ENCODE measurements at places on chromosomes 4 and X.

DNA sequence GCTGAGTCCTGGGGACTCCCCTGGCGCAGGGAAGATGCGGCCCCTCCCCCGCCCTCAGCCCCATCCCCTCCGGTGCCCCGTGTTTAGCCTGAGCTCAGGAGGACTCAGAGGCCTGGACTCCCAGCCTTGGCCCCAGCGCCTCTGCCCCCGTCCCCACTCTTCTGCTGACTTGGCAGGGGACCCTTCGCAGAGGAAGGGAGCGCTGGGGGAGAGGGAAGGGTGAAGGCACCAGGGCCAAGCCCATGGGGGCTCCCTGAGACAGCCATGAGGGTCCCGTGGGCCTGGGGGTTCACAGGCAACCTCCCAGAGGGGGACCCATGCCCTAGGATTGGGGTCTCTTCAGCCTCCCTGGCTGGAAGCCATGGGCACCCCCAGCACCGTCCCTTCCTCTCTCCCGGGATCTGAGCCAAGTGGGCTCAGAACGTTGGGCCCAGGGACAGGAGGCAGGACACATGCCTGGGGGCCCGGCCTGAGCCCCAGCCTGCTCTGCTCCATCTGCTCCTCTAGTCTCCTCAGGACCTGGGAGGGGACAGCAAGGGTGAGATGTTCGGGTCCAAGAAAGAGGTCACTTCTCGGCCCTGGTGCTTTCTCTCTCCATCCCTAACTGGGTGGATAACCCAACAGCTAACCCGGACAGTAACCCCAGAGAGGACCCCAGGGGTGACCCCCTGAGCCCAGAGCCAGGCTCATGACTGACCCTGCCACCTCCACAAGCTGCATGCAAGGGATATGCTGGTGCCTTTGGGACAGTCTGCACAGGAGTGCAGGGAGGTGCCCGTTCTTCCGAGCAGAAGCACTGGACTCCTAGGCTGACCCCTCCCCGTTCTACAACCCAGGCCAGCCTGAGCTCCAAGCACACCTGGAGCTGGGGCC is 1.5 kb upstream of the CPLX1 start:
- DNase-seq, result no peak

GRCh38 chrX:87580862-87581261 is 63.3 kb downstream of the KLHL4 start:
- DNase-seq, result no peak

DNA sequence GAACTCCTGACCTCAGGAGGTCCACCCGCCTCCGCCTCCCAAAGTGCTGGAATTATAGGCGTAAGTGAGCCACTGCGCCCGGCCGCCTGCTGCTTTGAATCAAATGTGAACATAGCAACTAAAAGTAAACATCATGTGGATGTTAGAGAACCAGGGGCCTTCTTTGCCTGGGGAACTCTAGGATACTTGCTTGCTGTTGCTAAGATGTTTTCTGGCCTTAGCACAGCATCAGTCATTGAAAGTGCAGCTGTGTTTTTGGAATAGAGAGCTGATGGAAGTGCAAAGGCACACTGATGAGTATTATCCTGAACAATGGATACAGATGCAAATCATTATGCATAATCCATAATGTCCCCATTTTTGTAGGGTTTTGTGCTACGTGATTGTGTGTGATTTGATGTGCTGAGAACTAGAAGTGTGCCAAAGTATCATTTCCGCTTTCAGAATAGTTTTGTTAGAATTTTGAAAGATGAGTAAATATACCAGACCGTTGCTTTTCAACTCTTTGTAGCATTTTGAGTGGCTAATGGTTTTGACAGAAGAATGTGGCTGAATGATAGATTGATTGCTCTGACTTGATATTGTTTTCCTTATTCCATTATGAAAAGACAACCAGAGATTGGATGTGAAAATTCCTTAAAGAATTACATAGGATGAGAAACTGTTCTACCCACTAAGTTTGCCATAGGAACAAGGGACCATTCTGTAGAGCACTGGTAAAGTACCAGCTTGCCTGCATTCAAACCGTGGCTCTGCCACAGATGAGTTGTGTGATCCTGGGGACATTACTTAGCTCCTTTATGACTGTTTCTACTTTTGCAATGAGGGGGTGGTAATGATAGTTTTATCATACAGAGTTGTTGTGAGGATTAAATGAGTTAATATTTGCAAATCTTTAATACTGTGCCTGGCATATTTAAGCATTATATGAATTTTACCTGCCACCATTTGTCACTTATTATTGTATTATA is 74.7 kb downstream of the REPS2 start:
- no peak for DNase-seq

- no peak for DNase-seq
These were observed 157.4 kb downstream of the PALLD start for GRCh38 chr4:168654104-168654847.

DNA sequence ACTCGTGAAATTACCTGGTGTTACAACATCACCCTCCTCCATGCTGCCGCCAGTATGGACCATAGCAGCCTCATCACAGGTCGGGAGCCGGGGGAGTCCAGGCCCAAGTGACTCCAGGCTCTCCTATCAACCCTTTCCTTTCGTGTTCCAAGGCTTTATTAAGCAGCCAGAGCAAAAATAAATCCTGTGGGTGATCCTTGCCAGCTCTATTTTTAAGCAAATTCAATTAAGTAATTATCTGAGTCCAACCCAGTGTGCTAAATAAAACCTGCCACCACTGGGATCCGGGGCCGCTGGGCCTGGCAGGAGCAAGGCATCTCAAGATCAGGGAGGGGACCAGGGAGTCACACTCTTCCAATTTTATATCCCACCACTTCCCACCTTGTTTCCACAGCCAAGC is 80.7 kb upstream of the PRPS1 start:
- no peak for DNase-seq

DNA sequence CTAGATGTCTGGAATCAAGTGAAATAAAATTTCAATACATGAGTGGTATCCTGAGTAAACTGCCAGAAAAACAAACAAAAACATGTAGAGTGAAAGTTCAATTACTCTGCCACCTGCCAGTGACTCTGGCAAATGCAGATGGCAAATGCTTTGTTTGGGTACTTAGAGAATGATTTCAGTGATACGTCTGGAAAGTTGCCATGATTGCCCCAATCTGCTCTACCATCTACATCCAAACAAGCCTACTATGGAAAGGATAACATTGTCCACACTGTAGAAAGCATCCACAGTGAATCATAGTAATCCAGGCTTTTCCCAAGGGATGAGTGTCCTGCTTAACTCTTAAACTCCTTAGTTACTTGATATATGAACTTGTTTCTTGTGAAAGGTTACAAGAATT is 3.4 kb downstream of the SPATA4 start:
- no peak for DNase-seq

GRCh38 chr4:108772402-108772801 is 9.5 kb upstream of the ETNPPL start:
- DNase-seq, result no peak

GRCh38 chr4:57136281-57136680 is 26.1 kb upstream of the IGFBP7 start:
- DNase-seq, result no peak

DNA sequence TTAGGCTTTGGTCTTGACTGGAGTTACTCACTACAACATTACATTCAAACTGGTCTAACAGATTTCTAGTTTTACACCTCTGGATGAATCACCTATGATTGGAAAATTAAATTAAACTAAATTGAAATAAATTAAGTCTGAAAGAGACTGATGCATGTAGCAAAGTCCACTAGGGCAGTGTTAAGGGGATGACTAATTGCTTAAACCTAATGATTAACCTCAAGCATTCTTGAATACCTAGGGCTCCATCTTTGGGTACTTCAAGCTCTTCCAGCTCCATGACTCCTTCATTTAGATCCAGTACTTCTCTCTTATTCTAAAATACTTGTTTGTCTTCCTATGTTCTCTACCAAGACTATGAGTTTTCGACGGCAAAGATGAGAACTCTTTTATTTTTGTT is 86.8 kb downstream of the SH2D1A start:
- no peak for DNase-seq

- no peak for DNase-seq
These were observed 77.0 kb upstream of the ENPP6 start for GRCh38 chr4:184294606-184295133.

- DNase-seq, result no peak
These were observed 706 bp downstream of the CHIC1 start for GRCh38 chrX:73563738-73564068.

- no peak for DNase-seq
These were observed 197.1 kb upstream of the MAGEB18 start for GRCh38 chrX:25941087-25941486.

GRCh38 chr4:1199556-1200331 is 27.4 kb upstream of the SPON2 start:
- DNase-seq, result peak; percentile 21

- no peak for DNase-seq
These were observed 14.1 kb downstream of the HTRA3 start for GRCh38 chr4:8283631-8284121.

- no peak for DNase-seq
These were observed 759.1 kb upstream of the POU3F4 start for GRCh38 chrX:82748906-82749505.

DNA sequence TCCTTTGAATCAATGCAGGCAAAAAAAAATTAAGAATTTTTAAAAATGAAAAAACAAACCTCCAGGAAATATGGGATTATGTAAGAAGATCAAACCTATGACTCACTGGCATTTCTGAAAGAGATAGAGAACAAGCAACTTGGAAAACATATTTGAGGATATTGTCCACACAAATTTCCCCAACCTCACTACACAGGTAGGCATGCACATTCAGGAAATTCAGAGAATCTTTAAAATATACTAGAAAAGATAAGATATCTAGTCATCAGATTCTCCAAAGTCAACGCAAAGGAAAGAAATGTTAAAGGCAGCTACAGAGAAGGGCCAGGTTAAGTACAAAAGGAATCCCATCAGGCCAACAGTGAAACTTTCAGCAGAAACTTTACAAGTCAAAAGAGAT is 85.6 kb downstream of the ANTXR2 start:
- no peak for DNase-seq

GRCh38 chr4:38387348-38387747 is 276.7 kb upstream of the KLF3 start:
- no peak for DNase-seq

DNA sequence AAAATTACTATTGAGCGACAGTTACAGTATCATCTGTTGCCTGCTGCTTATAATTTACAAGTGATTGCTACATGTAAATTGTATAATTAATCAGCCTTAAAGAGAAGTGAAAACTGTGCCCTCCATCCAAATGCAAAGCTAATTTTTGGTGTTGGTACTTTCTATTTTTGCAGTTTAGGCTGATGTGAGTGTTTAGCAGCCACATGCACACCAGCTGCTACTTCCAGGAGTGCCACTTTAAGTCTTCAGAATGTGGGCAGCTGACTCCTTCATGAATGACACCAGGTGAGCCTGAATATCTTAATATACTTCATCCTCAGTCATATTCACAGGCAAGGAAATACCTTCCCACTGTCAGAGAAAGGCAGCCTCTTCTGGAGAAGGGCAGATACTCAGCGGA is 149.8 kb upstream of the RASGEF1B start:
- DNase-seq, result no peak

DNA sequence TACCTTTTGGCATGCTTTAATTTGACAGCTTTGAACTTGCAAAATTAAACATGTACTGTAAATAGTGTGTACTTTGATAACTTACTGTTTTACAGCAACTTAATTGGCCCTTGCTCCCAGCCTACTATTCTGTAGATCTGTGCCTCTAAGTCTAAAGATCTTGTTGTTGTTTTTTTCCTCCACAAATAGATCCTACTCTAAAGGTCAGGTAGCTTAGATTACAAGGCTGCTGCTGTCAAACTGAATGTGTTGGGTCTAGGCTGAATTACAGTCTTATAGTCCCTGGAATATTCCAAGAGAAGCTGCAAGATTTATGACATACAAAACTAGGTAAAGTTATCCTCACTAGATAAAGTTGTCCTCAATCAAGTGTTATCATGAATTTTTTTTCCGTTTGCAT is 18.7 kb downstream of the DIAPH2 start:
- DNase-seq, result no peak

DNA sequence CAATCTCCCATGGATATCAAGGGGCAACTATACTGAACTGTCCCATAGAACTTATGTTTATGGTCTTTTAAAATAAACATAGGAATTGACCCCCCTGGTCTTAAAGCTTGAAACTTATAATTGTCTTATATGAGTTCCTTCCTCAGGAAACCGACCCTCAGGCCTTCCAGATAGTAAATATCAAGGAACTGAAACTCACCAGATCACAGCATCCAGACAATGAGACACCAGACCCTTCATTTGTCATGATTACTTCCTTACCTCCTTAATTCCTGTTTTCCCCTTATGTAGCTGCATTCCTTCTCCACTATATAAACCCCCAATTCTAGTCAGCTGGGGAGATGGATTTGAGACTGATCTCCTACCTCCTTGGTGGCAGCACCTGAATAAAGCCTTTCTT is 94.8 kb upstream of the GRPR start:
- no peak for DNase-seq

GRCh38 chr4:41400296-41400695 is 137.7 kb upstream of the LIMCH1 start:
- DNase-seq, result no peak

- DNase-seq, result no peak
These were observed 106.4 kb upstream of the SCOC start for GRCh38 chr4:140266958-140267568.

DNA sequence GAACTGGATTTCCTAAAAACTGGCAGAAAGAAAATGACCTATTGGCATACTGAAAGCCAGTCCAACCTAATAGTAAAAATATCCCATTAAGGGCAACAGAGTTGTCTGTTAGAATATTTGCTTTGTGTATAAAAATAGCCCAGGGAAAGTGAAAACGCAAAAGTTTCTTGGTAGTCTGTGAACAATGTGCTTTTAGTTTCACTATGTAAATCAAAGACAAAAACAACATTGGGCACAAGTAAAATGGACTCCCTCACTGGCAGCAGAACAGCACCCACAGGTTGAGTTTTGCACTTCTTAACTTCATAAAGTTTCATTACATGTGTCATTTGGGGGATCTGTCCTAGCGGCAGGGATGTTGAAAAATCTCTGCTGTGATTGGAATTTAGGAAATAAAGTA is 4.3 kb upstream of the FGG start:
- DNase-seq, result no peak

DNA sequence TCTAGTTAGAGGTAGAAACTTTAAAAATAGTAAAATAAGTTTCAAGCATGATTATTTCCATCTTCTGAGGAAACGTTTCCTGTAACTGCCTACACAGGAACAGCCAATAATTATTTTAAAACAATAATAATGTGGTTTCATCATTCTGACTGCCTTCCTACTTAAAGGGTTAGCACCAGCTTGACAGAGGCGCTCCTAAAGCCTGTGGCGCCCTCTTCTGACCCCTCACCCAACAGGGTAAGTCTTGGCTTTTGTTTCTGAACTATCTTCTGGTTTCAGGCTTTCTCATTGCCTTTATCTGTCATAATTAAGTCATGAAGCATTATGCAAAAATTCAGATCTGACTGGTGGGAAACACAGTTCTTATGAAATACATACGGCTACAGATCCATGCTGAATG is 96.7 kb downstream of the ITM2A start:
- peak; percentile 74 for DNase-seq

GRCh38 chr4:184167576-184167975 is 50.1 kb downstream of the ENPP6 start:
- no peak for DNase-seq

GRCh38 chrX:85630901-85631300 is 251.4 kb upstream of the POF1B start:
- DNase-seq, result no peak

GRCh38 chr4:5747738-5748375 is 36.9 kb downstream of the EVC start:
- no peak for DNase-seq

Data from activated T-cell treated with anti-CD3 and anti-CD28 coated beads, Interleukin-2, amount 50 U/mL, for 24 hours (primary cell).